ENCODE measurements at places on chromosomes 7 and 10.

DNA sequence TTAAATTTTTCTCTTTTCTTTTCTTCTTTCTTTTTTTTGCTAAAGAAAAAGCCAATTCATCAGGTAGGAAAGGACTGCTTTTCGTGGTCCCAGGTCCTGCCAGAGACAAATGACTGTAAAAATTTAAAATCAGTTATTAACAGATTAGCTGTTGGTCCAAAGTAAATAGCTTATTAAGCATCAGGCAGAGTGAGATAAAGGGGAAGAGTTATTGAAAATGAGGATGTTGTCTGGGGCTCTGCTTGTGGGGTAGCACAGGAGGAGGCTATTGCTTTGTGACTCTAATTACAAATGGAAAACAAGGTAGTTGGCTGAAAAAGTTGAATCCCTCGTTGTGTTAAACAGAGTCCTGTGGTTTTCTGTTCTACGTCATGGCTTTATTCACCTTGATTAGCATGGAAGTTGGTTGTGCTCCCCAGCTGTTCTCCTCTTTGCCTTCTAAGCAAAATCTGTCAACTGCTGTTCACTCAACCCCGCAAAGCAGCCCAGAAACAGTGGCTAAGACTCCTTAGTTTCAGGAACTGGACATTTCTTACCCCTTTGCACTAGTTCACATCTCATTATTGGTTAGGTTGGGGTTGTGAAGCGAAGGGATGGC lies 128.9 kb downstream of the SNX10 start:
- no peak for DNase-seq

DNA sequence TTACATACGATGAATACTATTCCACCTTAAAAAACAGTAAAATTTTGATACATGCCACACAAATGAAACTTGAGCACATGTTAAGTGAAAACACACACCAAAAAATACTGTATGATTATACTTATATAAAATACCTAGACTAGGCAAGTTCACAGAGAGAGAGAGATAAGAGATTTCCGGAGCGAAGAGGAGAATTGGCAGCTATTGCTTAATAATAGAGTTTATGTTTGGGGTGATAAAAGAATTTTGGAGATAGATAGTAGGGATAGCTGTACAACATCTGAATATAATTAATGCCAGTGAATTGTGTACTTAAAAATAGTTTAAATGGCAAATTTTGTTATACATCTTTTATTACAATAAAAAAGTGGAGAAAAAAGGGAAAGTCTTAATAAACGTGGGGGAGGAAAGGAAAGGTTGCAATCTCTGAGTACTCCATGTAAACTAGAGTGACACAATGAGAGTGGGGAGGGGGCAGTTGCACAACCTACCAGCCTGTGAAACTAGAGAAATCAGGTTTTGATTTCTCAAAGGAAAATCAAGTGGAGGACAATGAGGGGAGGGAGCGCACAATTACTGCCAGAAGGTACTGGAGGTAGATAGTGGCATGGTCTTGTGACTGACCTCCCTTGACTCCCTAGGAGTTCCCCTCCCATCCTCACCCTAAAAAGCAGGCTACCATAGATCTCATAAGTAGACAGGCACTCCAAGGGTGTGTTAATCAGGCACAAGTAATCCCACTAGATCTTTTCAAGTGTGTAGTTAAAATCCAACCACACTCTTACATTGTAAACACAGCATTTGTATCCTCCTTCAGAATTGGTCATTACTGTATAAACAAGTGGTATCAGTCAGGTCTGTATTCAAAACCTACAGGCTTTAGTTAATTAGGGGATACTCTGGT lies 31.6 kb upstream of the ANK3 start:
- DNase-seq = no peak

GRCh38 chr7:44587843-44588711 lies 6.0 kb upstream of the TMED4 start:
- DNase-seq = peak; percentile 48

- no peak for DNase-seq
Measured at GRCh38 chr10:35693800-35694199, 51.7 kb upstream of the FZD8 start.

DNA sequence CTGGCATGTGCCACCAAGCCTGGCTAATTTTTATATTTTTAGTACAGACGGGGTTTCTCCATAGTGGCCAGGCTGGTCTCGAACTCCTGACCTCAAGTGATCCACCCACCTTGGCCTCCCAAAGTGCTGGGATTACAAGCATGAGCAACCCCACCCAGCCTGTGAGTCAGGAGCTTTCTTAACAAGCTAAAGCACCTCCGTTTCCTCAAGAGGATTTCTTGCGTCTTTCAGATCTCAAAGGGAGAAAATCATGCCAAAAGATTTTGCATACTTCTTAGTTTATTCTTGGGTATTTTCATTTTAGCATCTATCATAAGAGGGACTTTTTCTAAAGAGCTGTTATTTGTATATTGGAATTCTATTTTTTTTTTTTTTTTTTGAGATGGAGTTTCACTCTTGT lies 47.9 kb upstream of the FOXK1 start:
- DNase-seq = no peak
